Activated T-cell treated with anti-CD3 and anti-CD28 coated beads, Interleukin-2, amount 50 U/mL, for 24 hours (primary cell): ENCODE measurements at places on chromosomes 6 and 20.

DNA sequence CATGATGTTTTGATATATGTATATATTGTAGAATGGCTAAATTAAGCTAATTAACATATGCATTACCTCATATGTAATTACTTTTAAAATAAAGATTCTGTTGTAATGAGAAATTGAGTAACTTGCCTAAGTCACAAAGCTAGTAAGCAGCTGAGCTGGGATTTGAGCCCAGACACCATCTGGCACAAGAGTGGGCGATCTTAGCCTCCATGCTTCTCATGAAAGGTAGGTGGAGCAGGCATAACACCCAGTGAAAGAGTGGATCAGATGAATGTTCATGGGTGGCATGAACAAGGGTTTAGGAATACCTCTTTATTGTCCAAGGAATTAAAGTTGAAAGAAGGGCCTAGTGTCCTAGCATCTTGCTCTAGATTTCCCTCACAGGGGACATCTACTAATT is 365.4 kb downstream of the TFAP2B start:
- no peak for DNase-seq

DNA sequence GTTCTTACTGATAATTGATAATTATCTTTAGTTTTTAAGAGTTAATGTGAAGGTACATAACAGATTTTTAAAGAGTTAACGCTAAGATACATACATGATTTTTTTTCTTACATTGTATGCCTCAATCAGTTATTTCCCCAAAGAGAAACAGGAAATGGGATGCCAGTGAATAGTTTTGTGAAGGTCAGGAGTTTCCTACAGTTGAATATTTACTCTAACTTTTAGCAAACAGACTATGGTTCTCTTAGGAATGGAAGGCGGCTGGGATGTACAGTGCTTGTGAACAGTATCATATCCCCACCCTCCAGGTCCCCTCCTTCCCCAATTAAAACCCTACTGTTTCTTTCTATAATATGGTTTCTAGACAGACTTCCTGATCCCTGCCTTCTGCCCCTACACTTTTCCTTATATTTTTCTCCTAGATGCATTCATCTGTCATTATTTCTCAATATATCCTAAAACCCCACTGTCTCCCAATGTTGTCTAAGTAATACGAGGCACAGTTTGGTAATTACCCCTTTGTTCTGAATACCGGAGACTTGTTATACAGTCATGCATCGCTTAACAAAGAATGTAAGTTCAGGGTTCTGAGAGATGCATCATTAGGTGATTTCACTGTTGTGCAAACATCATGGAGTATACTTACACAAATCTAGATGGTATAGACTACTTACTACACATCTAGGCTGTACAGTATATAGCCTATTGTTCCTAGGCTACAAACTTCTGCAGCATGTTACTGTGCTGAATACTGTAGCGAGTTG is 29.2 kb downstream of the SLC35A1 start:
- DNase-seq: no peak

GRCh38 chr20:63819224-63819921 is 11.7 kb downstream of the ZBTB46 start:
- no peak for DNase-seq

GRCh38 chr20:25219365-25219764 is 23.9 kb downstream of the ENTPD6 start:
- no peak for DNase-seq

DNA sequence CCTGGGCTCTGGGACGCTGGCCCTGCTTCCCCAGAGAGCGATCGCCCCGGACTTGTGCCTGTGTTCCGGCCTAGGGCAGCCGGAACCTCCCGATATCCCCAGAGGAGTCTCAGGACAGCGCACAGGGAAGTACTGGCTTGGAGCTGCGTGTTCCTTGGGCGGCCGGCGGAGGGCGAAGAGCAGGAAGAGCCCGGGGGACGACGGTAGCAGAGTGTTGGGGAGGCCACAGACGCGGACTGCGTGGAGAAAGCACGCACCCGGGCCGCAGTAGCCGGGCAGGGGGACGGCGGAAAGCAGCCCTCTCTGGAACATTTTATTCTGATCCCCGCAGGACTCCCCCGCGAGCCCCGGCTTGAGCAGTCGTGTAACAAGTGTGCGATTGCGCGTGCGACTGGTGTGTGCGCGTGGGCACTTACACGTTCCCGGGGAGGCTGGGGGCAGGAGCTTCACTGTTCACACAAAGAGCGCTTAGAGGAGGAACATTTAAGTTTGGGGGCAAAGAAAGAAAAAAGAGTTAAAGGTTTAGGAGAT is 36.1 kb downstream of the NCR2 start:
- DNase-seq: peak; percentile 49
